ENCODE measurements at places on chromosomes 3 and 15. TPM values are rescaled to one million over a fixed set of nuclear protein-coding genes. Genes with fewer than 3 reads are reported as not detected.

CYP19A1 gene
- total RNA-seq = not detected

ADGRG7 gene
- not detected for total RNA-seq

NOX5 gene
- not detected for total RNA-seq

ANKDD1A gene
- 12.6 TPM for total RNA-seq

IL17RE gene
- 0.94 TPM for total RNA-seq

LMCD1 gene
- total RNA-seq = 0.69 TPM

MYLK gene
- not detected for total RNA-seq

PLAAT1 gene
- not detected for total RNA-seq

ZNF80 gene
- 5.1 TPM for total RNA-seq

RLBP1 gene
- not detected for total RNA-seq

RARRES1 gene
- total RNA-seq = not detected

TMEM212 gene
- not detected for total RNA-seq

ROPN1 gene
- not detected for total RNA-seq

SLITRK3 gene
- not detected for total RNA-seq

LRRN1 gene
- total RNA-seq = 1.2 TPM

FAM98B gene
- total RNA-seq = 24.1 TPM

VGLL3 gene
- not detected for total RNA-seq

ERICH6 gene
- not detected for total RNA-seq

FAM107A gene
- not detected for total RNA-seq

CDV3 gene
- total RNA-seq = 183 TPM

GOLGA8R gene
- 35.4 TPM for total RNA-seq

ARPP21 gene
- not detected for total RNA-seq

THAP10 gene
- not detected for total RNA-seq

CCK gene
- total RNA-seq = not detected

SCG3 gene
- total RNA-seq = not detected

COL6A6 gene
- total RNA-seq = not detected

MORC1 gene
- total RNA-seq = not detected

ABI3BP gene
- total RNA-seq = not detected

FEZF2 gene
- total RNA-seq = not detected

BDH1 gene
- 114 TPM for total RNA-seq

GNB5 gene
- total RNA-seq = 36.1 TPM

SAMMSON gene
- not detected for total RNA-seq

MNS1 gene
- 0.80 TPM for total RNA-seq

SPATA12 gene
- total RNA-seq = not detected

ZNF619 gene
- total RNA-seq = 13.3 TPM

GOLGA8K gene
- total RNA-seq = 2.0 TPM

TRPC1 gene
- total RNA-seq = 2.2 TPM

HESX1 gene
- not detected for total RNA-seq

FHIT gene
- total RNA-seq = 3.7 TPM

A4GNT gene
- total RNA-seq = not detected

SLC24A5 gene
- not detected for total RNA-seq

SCN11A gene
- total RNA-seq = 0.11 TPM

EPHB3 gene
- not detected for total RNA-seq

SERPINI2 gene
- total RNA-seq = not detected

TNFSF10 gene
- 151 TPM for total RNA-seq

IL20RB gene
- total RNA-seq = 1.9 TPM

ZCWPW2 gene
- total RNA-seq = 0.25 TPM

UBA3 gene
- total RNA-seq = 91.2 TPM
